Prostate gland (tissue), 2 donors: ENCODE measurements at places on chromosomes 7 and 10.

- no peak for DNase-seq
These were observed 19.9 kb upstream of the CRHR2 start for GRCh38 chr7:30702200-30702599.

DNA sequence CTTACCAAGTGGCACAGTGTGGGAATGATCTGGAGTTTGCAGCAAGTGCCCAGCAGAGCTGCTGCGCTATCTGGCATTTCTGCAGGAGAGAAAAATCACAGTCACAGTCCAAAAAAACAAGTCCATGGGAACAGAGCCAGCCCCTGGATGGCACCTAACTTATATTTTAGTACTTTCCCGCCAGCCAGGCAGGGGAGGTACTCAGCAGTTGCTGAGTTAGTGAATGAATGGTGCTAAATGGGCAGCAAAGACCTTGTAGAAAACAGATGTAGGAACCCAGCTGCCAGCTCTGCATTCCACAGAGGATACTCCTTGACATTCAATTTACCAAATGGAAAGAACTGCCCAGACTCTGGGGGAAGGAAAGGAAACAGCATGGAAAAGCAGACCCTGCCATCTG is 54.5 kb downstream of the GSDME start:
- DNase-seq = no peak

DNA sequence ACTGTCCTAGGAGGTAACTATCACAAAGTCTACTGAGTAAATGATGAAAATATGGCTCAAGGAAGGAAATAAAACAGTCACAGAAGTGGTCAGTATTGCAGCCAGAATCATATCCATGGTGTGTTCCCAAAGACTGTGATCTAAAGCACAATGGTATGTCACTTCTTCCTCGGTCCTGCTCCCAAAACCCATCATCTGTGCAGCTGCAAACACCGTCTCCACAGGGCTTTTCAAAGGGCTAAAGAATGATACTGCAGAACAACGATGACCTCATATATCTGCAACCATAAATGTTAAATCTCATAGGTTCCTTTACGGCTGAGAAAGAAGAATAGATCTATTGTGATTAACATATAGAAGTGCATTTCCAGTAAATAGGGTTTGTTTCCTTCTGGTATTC is 465.0 kb downstream of the GRID1 start:
- no peak for DNase-seq

DNA sequence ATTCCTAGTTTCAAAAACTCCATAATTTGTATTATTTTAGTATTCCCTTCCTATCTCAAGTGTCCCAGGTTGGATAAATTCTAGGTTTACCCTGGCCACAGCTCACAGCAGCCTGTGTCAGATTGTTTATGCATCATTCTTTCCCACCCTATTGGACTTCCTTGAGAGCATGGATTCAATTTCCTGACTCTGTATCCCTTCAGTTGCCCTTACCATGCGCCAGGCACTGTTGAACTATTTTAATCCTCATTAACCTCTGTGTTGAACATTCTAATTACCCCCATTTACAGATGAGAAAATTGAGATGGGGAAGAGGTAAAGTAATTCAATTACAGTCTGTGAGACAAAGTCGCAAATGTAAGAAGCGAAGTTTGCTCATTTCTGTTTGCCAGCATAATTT is 58.8 kb downstream of the STEAP1B start:
- no peak for DNase-seq

DNA sequence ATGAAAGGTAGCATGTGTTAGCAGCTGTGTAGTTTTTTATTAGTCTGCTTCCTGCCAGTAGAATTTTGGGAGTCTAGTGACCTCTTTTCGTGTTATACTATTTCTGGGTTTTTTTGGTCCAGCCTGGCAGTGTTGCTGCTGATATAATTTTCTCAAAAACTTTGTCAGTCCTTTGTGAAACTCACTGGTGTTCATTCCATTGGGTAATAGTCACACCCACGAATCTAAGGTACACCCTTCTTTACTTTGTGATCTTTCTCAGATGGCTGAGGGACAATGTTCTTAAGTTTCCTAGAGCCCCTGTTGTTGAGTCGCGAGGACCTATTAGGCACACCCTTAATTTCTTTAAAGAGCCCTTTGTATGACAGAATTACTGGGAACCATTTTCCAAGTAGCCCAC is 52.3 kb downstream of the TPST1 start:
- DNase-seq = no peak

DNA sequence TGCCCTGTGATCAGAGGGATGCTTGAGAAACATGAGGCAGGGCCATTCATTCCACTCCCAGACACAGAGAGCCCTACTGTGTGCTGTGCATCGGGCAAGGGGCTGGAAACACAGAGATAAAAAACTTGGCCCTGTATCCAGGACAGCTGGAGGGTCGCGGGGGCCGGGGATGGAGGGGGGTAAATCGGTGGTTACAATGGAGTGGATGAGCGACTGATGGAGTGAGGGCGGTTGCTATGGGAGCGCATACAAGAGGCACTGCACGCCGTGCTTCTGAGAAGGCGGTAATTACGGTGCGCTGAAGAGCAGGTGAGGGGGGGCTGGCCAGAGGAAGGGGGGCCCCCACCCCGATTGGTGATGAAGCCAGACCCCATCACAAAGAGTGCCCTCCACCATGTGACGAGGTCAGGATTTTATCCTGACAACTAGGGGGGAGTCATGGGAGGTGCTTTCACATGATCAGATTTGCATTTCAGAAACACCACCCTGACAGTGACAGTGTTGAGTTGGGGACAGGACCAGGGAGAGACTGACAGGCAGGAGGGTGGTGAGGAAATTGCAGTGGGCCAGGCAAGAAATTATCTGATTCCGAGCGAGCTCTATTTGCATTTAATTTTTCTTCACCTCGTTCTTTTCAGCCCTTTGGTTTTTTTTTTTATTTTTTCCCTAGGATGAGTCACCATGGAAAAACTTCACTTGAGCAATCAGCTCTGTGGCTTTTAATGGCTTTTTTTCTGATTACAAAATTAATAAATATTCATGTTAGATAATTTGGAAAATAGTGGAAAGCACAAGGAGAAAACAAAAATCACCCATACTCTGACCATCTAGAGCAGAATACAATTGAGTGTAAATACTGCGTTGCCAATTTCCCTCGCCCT is 7.8 kb downstream of the CPA5 start:
- DNase-seq = no peak

DNA sequence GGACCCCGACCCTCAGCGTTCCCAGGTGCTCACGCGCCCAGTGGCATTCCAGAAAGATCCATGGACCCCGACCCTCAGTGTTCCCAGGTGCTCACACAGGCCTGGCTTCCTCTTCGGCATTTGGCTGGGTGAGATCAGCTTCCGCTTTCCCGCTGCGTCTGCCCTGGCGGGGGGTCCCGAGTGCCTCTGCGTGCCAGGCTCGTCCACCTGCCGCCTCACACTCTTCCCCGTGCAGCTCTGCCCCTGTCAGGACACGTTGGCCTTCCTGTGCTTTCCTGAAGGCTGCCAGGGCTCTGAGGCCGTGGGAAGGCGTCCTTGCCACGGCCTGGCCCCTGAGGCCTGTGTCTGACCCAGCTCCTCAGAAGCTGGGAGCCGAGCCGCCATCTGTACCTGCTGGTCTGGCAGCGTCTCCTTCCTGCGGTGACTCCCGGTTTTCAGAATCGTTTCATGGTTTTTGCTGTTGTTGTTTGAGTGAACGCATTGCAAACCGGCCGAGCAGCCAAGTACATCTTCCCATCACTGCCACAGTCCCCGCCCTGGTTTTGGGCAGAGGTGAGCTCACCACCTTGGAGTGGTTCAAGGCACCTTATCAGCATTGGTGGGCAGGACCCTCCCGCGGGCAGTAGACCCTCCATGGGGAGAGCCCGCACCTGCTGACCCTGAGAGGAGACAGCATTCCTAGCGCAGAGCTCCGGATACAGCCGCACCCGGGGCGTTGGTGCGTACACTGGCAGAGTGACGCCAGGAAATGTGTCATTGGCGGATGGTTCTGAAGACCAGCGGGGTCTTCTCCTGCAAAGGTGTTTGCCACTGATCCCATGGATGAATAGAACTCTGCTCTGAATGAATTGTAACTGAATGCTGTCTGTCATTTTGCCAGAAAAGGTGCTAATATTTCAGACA is 17.4 kb downstream of the NKX6-2 start:
- no peak for DNase-seq

- DNase-seq = no peak
These were observed 22.1 kb downstream of the TMEM106B start for GRCh38 chr7:12233175-12233574.

- DNase-seq = no peak
These were observed 41.4 kb downstream of the CSTF2T start for GRCh38 chr10:51658000-51658399.

GRCh38 chr7:55574051-55574717 is 1.9 kb upstream of the VOPP1 start:
- no peak for DNase-seq

GRCh38 chr7:2218444-2218785 is 14.3 kb downstream of the MAD1L1 start:
- DNase-seq = no peak

GRCh38 chr10:22630234-22631174 is 83.9 kb downstream of the PIP4K2A start:
- DNase-seq = no peak

- DNase-seq = peak; percentile 20
These were observed 113.2 kb upstream of the RHEB start for GRCh38 chr7:151632750-151633515.

DNA sequence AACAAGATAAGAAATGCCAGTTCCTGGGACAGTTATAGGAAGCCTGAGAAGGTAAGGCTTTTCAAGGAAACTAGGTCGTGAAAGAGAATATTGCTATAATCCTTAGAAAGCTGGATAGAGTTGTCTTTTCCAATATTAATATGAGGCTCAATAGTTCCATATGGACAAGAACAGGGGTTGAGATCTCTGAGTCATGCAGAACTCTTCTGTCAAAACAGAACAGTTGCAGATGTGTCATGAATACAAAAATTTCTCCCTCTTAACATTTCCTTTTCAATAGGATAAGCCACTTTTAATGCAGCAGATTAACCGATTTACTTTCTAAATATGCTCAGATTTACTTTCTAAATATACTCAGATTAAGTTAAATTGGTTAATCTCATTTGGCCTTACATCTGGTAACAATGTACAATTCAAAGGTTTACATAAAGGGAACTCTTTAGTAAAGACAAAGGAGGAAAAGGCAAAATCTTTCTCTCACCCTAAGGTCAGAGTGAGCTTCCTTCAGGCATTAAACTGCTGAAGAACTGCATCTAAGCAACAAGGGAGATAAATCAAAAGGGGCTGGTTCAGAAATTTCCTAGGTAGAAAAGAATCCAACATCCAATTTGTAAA is 104.7 kb upstream of the PCDH15 start:
- DNase-seq = no peak

DNA sequence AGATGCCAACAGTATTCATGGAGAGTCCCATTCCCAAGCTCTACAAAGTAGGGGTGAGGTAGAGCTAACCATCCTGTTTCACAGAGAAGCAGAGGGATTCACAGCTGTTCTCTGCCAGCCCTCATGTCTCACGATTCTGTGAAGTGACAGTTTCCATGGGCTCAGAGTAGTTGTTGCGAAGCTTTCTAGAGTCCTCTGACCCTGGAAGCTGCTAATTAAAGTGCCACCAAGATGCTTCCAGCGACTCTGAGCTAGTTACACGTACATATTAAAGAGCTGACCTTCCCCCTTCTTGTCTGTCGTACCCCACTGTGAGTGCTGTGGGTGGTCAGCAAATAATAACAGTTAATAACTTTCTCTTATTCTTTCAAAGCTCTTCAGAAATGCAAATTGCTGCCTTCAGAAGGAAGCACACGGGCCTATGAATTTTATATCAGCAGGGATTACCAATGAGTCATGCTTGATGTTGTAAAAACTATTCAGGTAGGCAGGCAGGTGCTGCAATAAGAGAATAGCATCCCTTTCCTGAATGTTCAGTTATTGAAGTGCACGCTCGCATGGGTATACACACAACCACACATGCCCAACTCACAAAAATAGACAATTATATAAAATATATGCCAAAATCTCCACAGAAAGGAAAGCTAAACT is 34.1 kb downstream of the DNAJB9 start:
- no peak for DNase-seq

- DNase-seq = no peak
These were observed 50.9 kb downstream of the INPP5A start for GRCh38 chr10:132588301-132589013.

GRCh38 chr10:62237966-62238365 is 30.7 kb downstream of the RTKN2 start:
- no peak for DNase-seq

DNA sequence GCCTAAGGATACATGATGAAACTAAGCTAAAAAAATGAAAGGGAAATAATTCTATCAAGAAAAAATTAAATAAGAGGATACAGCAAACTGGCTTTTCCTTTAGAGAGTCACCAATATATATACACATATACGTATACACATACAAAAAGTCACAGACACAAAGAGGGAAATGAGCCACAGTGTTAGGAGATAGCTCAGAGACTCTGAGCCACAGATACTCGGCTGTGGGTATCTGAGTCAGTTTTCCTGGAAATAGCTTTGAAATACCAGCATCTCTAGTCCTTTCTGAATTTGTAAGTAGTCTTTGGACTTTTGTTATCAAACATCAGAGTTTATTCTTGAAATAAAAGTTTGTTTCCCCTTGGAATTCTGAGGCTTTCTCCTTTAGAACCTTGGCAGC is 111.8 kb downstream of the TBXAS1 start:
- no peak for DNase-seq

DNA sequence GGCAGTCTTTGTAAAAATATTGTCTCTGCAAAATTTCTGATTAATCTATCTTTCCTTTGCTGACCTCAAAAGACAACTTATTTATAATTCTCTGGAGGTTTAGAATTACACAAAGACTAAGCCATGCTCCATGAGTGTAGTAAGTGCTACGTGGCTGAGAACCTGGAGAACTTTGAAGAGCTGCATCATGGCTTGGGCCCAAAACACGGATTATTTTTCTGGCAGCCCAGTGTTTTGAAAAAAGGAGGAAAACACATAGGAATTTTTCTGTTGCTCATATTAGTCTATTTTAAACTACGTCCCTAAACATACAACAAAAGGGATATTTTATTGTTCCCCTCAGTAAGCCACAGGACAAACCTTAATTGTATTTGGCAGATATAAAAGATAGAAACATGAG is 360.7 kb upstream of the MYO3A start:
- no peak for DNase-seq

- DNase-seq = no peak
These were observed 7.8 kb downstream of the MEOX2 start for GRCh38 chr7:15678653-15679052.

DNA sequence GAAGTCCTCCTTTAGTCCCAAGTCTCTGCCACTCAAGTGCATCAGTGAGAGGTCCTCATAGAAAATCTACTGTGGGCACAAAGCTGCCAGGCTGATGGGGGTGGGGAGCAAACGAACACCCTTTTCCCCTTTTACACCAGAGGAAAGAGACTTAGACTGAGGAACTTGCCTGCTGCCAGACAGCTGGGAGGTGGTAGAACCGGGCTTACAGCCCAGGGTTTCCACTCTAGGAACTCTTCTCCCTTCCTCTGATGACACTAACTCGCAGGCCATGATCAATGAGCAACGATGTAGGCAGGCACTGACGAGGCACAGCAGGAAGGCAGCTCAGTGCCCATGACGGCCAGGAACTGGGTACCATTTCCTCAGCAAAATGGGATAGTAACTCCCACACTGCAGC is 11.0 kb upstream of the SH2D4B start:
- no peak for DNase-seq
